ENCODE measurements at places on chromosomes 1 and 21. TPM values are rescaled to one million over a fixed set of nuclear protein-coding genes. Genes with fewer than 3 reads are reported as not detected.

Gene DDX59
- total RNA-seq: 29.0 TPM

Gene TTC3
- 339 TPM for total RNA-seq

Gene NUF2
- 17.5 TPM for total RNA-seq

GRCh38 chr1:110601332-110601731 lies 4.8 kb downstream of the KCNA2 start:
- no peak for DNase-seq

DNA sequence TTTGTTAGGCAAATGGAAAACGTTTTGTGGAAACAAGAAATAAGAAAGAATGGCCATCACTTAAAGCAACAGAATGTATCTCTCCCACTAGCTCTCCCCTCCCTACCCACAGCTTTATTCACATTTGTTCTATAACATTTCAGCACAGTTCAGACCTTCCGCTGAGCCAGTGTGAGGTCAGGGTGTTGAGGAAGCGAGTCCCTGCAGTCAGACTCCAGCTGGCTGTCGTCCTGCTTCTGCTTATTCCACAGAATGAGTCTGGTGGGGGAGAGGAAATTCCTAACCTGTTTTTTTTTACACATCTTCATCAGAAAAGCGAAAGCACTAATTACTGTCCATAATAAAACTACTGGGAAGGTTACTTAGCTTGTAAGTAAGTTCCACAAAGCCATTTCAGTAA lies 39.0 kb downstream of the MRPL39 start:
- peak; percentile 65 for DNase-seq

GRCh38 chr1:202658251-202658759 lies 51.9 kb downstream of the SYT2 start:
- DNase-seq: no peak

GRCh38 chr1:113991467-113991997 lies 12.3 kb downstream of the OLFML3 start:
- DNase-seq: no peak

- DNase-seq: no peak
Observed at GRCh38 chr1:213605732-213606131, 382.0 kb upstream of the PROX1 start.

- DNase-seq: peak; percentile 4
Observed at GRCh38 chr1:42214447-42214871, 49.9 kb upstream of the GUCA2A start.

- no peak for DNase-seq
Observed at GRCh38 chr1:24149866-24150233, 6.9 kb upstream of the IL22RA1 start.

DNA sequence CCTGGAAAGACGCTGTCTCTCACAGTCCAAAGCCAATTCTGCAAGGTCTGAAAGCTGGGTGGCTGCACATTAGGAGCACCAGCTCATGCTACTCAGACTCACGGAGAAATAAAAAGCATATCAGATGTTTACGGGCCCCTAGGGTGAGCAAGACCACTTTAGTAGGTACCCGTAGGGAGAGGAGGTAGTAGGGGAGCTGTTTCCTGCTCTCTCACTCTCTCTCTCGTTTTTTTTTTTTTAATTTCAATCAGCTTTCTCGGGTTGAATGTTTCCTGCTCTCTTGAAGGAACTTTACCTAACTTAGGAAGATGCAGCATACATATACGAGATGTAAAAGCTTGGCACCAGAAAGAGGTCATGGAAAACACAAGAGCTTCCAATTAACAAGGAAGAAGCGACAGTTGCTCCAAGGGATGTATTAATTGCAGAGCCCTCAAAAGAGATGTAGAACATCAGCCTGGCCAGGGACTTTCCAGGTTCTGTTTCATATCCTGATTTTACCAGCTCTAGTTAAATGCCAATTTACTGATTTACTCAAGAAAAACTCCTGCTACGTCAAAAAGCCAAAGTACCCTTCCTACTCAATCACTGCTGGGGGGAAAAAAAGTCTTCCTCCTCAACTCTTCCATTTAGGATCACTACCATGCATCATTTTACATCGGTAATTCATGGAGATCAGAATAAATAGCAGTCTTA lies 3.1 kb downstream of the LORICRIN start:
- DNase-seq: no peak

DNA sequence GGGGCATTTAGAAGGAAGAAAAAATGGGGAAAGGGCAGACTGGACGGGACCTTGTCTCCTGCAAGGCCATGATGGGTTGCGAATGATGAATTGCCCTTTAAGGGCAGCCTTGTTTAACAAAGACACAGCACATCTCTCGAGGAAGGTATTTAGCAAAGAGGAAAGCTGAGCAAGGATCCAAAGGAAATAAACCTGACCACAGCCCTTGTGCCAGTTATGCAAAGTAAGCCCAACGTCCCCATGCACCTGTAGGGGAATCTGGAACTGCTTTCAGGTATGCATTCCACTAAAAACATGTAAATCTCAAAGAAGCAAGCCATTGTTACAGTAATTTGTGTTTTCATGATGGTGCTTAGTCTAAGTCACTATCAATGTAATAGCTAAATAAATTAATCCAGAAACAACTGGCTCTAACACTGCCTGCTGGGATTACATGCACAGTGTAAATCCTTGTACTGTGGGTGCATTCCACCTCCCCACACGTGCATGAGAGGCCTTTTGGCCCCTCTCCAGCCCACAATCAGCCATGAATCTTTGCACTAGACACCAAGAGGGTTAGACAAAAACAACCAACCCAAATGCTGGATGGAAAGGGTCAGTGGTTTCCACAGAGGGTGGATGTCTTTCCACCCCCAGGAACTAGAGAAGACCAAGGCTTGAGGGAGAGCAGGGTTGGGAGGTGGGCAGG lies 228.8 kb upstream of the KAZN start:
- peak; percentile 28 for DNase-seq

DNA sequence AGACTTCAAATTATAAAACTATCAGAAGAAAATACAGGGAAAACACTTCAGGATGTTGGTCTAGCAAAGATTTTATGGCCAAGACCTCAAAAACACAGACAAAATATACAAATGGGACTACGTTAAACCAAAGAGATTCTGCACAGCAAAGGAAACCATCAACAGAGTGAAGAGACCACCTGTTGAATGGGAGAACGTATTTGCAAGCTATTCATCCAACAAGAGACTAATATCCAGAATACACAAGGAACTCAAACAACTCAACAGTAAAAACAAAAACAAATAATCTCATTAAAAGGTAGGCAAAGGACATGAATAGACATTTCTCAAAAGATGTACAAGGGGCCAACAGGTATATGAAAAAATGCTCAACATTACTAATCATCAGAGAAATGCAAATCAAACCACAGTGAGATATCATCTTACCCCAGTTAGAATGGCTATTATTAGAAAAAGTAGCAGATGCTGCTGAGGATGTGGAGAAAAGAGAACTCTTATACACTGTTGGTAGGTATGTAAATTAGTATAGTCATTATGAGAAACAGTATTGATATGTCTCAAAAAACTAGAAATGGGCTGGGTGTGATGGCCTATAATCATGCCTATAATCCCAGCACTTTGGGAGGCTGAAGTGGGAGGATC lies 112.6 kb downstream of the LRIG2 start:
- no peak for DNase-seq

GRCh38 chr1:198191117-198191516 lies 34.3 kb downstream of the NEK7 start:
- no peak for DNase-seq

GRCh38 chr1:47382399-47382983 lies 33.6 kb upstream of the FOXE3 start:
- no peak for DNase-seq

- no peak for DNase-seq
Observed at GRCh38 chr1:69777423-69777822, 209.7 kb downstream of the LRRC7 start.

- DNase-seq: peak; percentile 95
Observed at GRCh38 chr1:1430114-1430982, 5.1 kb upstream of the VWA1 start.

DNA sequence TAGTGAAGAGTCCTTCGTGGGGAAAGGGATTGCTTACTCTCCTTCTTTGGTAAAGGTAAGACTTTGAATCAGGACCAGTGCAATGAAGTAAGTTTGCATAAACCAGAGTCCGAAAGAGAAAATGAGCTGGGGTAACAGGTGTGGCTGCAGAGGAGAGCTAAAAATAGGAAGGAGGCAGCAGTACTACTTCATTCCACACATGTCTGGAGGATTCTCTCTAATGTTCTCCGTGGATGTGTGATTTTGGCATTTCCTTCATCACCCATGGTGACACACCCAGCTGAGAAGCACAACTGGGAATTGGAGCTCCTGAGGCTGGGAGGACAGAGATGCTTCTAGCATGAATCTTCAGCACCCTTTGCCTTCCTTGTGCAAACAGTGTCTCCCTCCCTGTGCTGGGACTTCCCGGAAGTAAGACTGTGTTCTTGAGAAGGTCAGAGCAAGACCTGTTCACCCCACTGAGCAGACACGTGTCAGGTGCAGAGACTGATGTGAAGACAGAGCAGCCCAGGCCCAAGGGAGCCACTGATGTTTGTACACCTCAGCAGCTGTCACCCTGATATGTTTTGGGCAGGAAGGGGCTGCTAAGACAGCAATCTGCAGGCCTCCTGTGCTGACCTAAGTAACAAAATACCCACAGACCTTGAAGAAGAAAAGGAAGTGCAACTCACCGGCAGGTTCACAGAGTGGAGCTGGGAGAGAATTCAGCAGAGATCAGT lies 13.3 kb downstream of the FCRL1 start:
- DNase-seq: no peak

DNA sequence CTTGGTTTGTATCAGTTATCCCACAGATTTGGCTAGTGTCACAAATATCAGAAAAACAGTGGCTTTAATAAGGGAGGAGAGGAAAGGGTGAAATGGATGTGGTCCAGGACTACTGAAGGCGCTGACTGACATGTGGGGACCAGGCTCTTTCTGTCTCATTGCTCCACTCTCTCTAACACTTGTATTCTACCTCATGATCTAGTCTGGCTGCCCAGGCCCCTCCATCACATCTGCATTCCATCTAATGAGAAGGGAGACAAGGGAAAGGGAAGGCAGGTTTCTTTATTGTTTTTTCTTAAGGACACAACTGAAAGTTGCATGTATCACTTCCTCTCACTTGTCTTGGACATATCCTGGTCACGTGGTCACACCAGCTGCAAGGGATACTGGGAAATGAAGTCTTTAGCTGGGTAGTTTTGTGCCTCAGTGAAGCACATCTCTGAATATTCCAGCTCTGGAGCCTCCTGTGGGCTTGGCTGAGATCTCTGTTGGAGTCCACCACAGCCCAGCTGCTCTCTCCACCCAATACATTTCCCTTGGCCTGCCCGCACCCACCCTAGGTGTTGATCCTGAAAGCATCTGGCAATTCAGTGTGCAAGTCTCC lies 42.0 kb upstream of the PADI2 start:
- DNase-seq: no peak

GRCh38 chr1:88741413-88741812 lies 57.3 kb downstream of the PKN2 start:
- no peak for DNase-seq

GRCh38 chr1:62725255-62725654 lies 37.1 kb upstream of the DOCK7 start:
- no peak for DNase-seq

DNA sequence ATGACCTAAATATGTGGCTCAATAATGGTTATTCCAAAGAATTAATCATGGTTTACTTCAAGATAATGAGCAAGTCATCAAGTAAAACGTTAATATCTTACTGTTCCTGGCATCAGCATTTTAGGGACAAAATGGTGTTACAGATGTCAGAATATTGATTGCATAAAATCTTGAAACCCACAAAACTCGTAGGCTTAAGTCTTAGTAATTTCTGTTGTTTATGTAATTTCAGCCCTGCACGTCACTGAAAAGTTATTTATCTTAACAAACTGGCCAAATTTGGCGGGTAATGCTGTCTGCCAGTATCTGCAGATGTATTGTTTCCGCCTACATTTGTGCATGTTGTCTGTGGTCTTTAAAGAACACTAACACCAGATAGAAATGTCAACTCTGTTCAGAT lies 25.8 kb downstream of the CDC7 start:
- no peak for DNase-seq

Data from tongue (tissue), 3 donors.